HT-29 (cell line): ENCODE measurements at places on chromosomes 6 and 20.

DNA sequence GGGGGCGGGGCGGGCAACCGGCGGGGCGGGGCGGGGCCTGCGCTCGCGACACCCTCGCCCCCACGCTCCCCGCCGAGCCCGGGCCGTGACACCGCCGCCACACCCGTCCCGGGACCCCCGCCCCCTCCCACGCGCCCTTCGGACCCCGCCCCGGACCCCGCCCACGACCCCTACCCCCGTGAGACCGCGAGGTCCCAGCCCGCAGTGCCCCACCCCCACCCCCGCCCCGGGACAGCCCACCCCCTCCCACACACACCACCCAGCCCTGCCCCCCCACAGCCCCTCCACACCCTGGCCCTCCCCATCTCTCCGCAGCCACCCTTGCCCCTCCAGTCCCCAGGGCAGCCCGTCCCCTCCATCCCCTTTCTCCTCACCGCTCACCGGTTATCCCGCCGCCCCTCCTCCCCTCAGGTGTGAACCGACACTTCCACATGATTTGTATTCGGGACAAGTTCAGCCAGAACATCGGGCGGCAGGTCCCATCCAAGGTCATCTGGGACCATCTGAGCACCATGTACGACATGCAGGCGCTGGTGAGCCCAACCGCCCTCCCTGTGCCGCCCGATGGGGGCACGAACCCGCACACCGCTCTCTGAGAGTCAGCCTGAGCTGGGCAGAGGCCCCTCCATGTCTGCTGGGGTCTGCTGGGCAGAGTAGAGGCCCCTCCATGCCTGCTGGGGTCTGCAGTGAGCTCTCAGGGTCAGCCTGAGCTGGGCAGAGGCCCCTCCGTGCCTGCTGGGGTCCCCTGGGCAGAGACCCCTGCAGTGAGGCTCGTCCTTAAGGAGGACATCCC, 622 bp downstream of the MRGBP start:
- DNase-seq, result no peak

- no peak for DNase-seq
These were observed 364 bp downstream of the FRS3 start for GRCh38 chr6:41779336-41779735.

- no peak for DNase-seq
These were observed 19.1 kb downstream of the ME1 start for GRCh38 chr6:83411731-83412130.

DNA sequence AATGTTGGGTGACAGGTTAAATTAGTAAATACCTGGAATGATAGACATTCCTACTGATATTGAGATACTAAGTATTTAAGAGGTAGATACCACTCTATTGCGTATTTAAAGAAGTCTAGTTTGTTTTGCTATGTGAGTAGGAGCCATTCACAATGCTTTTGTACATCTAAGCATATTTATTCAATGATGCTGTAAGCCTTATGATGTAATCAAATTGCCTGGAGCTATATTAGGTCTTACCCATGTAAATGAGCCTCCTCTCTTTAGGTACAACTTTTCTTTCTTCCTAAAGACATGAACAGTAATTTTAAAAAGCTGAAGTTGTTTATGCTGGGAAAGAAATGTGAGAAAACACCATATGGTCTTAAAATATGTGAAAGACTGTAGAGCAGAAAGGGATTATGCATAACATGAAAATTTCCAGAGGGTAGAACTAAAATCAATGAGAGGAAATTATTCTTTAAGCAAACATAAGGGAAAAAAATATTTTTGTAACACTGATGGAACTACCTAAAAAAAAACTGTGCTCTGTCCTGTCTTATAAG, 526.7 kb downstream of the EPHA7 start:
- no peak for DNase-seq

DNA sequence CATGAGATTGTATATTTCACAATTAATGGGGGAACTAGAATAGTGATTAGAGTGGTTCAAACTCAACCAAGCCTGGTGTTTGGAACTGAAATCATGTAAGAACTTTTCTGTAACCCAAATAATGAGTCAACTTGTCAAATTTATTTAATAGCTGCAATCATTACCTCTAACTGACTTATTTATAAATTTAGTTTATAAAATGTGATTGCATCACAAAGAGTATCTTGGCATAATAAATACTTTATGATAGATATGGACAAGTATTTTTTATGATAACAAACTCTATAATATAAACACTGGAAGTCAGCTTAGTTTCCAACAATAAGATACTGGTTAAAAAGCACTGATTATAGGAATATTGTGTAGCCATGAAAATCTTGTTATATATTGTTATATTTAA, 319.1 kb downstream of the RIMS1 start:
- no peak for DNase-seq

- no peak for DNase-seq
These were observed 112.0 kb upstream of the CCN2 start for GRCh38 chr6:132063204-132063603.

GRCh38 chr20:20085071-20085470, 32.7 kb downstream of the CFAP61 start:
- no peak for DNase-seq

GRCh38 chr6:126475449-126475848, 135.5 kb downstream of the CENPW start:
- DNase-seq, result no peak
